ENCODE measurements at places on chromosomes 5 and 9. TPM values are rescaled to one million over a fixed set of nuclear protein-coding genes. Genes with fewer than 3 reads are reported as not detected.
A peak's percentile ranks its signal among the peaks of the same experiment; 100 is the strongest.

PCDHGA10 gene
- 5.1 TPM for total RNA-seq

MYORG gene
- 0.79 TPM for total RNA-seq

OR1Q1 gene
- total RNA-seq = not detected

CENPP gene
- total RNA-seq = 7.4 TPM

CCDC152 gene
- not detected for total RNA-seq

F2RL2 gene
- 37.5 TPM for total RNA-seq

ENTPD2 gene
- total RNA-seq = not detected

ADRB2 gene
- total RNA-seq = 0.07 TPM

WNT8A gene
- not detected for total RNA-seq

CERCAM gene
- total RNA-seq = 13.9 TPM

GPR151 gene
- total RNA-seq = not detected

CCNO gene
- total RNA-seq = 8.0 TPM

TERT gene
- 1.5 TPM for total RNA-seq

COL15A1 gene
- total RNA-seq = 0.89 TPM

TMEM141 gene
- total RNA-seq = 24.0 TPM

GRCh38 chr5:5141625-5142525 lies 1.7 kb downstream of the ADAMTS16 start:
- DNase-seq = peak; percentile 58

DNA sequence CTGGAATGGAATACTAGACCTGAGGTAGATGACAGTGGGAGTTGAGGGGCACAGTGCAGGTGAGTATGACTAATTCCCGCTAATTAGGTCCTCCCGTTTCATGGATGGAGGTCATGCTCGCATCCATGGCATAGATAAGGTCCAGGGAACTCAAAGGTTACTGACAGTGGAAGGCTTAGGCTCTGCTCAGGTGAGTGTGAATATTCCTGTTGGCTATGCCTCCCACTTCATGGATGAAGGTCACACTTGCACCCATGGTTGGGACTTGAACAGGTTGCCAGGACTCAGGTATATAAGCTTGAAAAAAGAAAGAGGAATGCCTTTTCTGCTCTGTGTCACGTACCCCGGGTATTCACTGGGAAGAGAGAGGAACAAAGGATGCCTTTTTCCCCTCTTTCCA lies 19.8 kb upstream of the UNC13B start:
- no peak for DNase-seq

- no peak for DNase-seq
These were observed 93.1 kb downstream of the ZNF622 start for GRCh38 chr5:16372493-16372892.

GRCh38 chr5:10400831-10401230 lies 40.8 kb upstream of the ROPN1L start:
- no peak for DNase-seq

DNA sequence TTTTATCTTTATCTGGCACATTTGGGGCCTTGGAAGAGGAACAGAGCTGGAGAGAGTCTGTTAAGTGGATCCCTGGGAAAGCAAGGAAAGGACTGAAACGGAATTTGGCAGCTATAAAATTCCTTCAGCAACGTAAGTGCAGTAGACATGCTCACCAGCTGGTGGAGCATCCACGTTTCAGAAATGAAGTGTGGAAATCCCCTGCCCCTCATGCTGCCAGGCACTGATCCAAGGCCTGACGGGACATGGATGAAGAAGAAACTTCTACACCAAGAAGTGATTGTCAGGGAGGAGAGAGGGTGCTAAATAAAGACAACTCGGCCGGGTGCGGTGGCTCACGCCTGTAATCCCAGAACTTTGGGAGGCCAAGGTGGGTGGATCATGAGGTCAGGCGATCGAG lies 209.3 kb downstream of the ROR2 start:
- DNase-seq = no peak

- no peak for DNase-seq
These were observed 6.8 kb downstream of the SH2D3C start for GRCh38 chr9:127771570-127772189.

DNA sequence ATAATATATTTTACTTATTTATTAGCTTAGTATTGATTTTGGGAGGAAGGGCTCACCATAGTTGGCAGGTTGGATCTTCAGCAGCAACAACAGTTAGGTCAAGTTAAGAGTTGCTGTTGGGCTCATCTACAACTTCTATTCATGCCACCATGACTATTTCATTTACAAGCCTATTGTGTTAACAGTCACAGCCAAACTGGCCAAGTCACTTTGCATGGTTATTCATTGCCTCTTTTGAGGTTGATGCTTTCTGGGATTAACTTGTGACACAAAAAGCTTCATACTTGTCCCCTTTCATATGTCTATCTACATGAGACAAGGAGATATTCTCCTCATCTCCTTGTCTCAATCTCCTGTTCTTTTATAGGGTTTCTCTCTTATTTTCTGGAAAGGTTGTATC lies 98.3 kb downstream of the WDR70 start:
- no peak for DNase-seq

DNA sequence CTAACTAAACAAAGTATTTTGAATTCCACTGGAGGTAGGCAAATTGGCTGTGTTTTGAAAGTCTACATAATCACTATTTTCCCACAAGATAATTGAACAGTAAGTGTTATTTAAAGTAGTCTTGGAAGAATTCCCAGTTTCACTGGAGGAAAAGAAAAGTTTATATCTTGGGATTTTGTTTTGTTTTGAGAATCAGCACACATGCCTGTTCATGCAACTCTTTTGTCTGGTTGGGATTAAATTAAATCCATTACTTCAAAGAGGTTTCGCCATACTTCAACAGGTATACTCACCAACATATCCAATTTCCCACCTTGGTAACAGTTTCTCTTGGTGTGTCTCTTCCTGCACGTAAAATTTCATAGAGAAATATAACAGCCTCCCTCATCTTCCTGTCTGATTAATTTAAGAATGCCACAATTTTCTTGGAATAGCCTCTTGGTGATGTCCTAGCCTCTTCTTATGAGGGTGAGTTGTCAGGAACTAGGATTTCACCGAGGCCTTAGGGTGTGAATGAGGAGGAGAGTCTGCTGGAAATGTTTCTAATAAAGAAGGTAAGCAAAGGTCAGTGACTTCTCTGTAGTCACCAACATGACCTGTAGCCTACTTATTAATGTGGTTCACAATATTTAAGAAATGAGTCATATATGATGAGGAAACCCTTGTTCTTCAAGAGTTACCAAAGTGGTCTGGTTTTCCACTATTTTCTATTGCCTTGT lies 48.1 kb downstream of the ITGA2 start:
- no peak for DNase-seq

GRCh38 chr5:160097991-160098390 lies 21.3 kb downstream of the PWWP2A start:
- DNase-seq = no peak

- DNase-seq = no peak
These were observed 4.8 kb downstream of the FAM78A start for GRCh38 chr9:131271506-131271931.

- DNase-seq = no peak
These were observed 126.9 kb downstream of the NTRK2 start for GRCh38 chr9:84796404-84796803.

- no peak for DNase-seq
These were observed 204.5 kb downstream of the DENND1A start for GRCh38 chr9:123725389-123725788.

- no peak for DNase-seq
These were observed 247.5 kb upstream of the TUT7 start for GRCh38 chr9:86601697-86602096.

DNA sequence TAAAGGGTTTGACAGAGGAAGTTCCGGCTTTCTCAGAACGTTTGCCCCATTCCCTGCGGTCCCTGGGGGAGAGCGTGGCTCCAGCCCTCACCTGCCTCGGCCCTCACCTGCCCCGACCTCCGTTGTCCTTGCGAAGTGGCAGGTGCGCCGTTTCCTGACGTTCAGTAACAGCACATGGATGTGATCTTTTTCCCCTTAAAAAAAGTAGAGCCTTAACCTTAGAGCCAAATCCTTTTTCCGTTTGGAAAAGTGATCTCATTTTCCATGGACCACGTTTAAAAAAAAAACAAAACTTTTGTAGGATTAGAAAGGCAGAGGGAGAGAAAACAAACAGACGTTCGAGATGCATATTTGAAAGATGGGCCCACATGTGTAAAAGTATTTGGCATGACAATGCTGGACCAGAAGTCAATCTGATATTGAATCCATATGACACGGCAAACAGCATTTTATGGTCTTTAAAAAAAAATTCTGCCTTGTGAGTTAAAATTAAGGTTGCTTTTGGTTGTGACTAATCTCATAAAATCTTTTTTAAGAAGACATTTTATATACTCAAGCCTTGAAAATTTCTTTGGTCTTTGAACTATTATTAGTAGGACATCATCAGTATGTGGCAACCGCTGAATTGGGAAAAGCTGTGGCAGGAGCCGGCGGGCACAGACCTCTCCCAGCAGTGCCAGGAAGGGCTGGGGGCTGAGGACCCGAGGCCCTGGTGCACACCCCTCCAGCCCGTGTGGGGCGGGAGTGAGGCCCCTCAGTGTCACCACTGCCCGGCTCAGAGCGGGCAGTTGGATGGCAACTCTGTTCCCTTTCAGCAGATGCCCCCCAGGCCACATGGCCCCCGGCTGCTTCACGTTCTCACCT lies 42.5 kb upstream of the EXOC3 start:
- no peak for DNase-seq

DNA sequence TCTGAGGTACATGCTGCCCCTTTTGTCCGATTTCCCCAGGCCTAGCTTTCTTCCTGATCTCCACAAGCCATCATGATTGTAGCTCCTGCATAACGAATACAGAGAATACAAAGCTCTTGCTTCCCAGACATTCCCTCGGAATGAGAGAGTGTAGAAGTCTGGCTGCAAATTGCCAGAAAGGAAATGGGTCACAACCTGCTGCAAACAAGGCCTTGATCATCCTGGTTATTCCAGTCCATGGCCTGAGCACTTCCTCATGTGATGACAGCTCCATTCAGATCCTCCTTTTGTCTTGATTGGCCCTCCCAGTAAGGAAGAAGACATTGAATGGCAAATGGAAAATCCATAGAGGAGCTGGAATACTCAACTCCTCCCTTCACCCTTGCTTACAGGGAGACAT lies 136.0 kb upstream of the ADRA1B start:
- DNase-seq = no peak

DNA sequence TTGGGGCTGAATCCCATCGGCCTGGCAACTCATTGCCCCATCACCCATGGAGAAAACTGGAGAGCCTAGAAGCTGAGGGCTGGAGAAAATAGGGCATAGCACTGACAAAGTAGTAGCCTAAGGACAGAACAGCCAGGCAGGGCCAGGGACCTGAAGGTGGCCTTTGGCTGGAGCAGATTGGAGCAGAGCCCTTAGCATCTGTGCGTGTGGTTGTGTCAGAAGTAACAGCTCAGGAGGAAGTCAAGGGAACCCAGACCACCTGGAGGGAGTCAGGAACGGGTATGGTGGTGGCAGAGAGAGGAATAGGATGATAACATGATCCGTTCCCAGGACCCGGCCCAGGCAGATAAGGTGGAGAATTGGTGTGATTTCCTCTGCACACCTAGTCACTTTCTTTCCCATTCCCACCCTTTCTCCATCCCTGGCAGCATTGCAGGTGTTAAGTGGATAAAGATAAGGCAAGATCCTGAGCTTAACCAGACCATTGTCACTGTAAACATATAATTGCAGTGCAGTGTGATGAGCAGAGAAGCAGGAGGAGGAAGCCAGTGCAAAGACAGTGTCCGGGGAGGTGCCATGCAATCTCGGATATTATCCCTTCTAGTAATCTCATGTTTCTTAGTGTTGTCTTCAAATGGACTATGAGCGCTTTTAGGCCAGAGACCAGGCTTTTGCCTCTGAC lies 67.0 kb downstream of the NDFIP1 start:
- no peak for DNase-seq

- no peak for DNase-seq
These were observed 197.9 kb downstream of the KCTD16 start for GRCh38 chr5:144368556-144368955.

DNA sequence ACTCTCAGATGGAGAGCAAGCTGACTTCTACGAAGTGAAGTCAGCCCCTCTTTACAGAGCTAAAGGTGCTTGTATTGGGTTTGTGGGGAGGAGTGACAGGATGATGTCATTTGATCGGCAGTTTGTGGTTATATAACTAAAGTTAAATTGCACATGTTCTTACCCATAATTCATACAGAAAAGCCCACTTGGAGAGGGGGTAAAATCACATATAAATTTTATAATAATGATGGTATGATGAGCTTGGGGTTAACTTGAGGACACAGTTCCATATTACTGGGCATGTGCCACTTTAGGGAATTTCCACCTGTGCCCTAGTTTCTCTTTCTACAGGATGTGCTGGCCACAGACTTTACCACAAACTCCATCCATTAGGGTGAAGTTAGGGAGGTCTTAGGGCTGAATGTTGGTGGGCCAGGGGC lies 1178.6 kb upstream of the CDH9 start:
- DNase-seq = no peak

DNA sequence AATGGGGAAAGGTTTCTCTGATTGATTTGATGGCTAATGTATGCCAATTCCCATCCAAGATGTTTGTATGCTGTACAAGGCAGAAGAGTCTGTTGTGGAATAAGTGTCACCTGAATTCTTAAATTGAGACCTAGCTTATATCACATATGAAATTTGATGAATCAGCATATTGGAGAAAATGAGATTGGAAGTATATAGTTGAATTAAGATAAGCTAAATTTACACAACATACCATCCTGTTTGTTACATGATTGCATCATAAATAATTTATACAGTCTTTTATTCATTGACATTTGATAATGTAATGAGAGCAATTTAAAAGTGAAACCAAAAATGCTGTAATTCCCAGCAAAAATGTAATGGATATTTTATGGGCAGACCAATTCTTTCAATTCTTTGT lies 1.1 kb downstream of the CWC27 start:
- no peak for DNase-seq

DNA sequence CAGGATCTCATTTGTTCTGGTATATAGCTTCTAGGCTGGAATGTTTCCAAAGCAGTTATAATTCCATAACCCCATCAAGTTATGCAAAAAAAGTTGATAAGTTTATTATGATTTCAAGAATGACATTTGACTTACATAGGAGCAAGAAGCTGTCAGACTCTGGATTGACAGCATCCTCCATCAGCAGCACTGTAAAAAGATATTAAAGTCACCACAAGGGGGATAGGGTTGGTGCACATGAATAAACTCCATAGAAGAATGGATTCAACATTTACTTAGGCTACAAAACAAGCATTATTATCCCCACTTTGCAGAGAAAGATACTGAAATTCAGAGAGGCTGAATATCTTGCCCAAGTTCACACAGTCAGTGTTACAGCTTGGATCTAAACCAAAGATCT lies 208.9 kb upstream of the SLC30A5 start:
- no peak for DNase-seq
